Prostate gland (tissue), 2 donors: ENCODE measurements at places on chromosomes 4 and X. TPM values are rescaled to one million over a fixed set of nuclear protein-coding genes. Genes with fewer than 3 reads are reported as not detected.
A peak's percentile ranks its signal among the peaks of the same experiment; 100 is the strongest.

- peak; percentile 62 for DNase-seq
- H3K4me1 ChIP-seq, result no peaks in the 10 kb centered on the region
- H3K27ac ChIP-seq, result no peak overlapping the region
- H3K27me3 ChIP-seq, result no peaks in the 10 kb centered on the region
Measured at GRCh38 chrX:71128915-71129765, 10.7 kb downstream of the MED12 start.

GRCh38 chr4:95409750-95410149 lies 139.0 kb downstream of the UNC5C start:
- no peaks in the 10 kb centered on the region for H3K4me1 ChIP-seq
- H3K36me3 ChIP-seq, result no peaks in the 10 kb centered on the region
- H3K27me3 ChIP-seq, result no peaks in the 10 kb centered on the region
- no peak for DNase-seq

DNA sequence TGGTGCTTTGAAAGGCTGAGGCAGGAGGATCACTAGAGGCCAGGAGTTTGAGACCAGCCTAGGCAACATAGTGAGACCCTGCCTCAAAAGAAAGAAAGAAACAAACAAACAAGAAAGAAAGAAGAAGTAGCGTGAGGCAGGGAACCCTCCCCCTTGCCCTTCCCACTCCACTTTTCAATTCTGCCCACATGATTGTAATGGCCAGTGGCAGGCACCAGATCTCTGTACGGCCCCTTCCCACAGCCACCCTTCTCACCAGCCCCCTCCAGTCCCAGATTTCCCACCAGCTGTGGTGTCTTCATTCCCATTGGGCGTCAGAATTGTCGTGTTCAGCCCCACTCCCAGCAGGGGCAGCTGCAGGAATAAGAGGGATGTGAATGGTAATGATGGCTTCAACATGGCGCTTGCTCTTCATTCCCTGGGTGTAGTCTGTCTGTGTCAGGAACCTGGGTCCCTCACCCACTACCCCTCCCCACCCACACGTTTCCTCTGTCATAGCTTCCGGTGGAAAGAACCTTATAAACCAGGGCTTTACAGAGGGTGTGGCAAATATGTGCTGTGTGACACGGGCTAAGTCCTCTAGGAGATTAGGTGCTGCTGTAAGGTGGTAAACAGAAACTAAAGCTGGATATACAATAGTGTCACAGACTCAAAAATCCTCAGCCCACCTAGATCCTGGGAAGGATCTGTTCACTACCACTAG lies at the start of gene IL2RG:
Gene IL2RG, minus strand, starts transcription at position 437 of the 703 bp plus-strand sequence. Its CDS starts 38 bp downstream, at position 399.
- H3K4me1 ChIP-seq, result no peaks in the 10 kb centered on the region
- H3K27me3 ChIP-seq, result no peaks in the 10 kb centered on the region
- no peaks in the 10 kb centered on the region for H3K36me3 ChIP-seq
- DNase-seq, result no peak
- H3K27ac ChIP-seq, result no peak within 1 kb of the TSS
- no peak within 1 kb of the TSS for H3K4me3 ChIP-seq

GRCh38 chr4:120526033-120526432 lies 396.5 kb downstream of the PRDM5 start:
- DNase-seq, result no peak
- H3K27ac ChIP-seq, result no peak overlapping the region
- H3K4me3 ChIP-seq, result no peak overlapping the region
- peaks cover 4% of the 10 kb centered on the region for H3K27me3 ChIP-seq

The JAKMIP1 gene
- 22.4 TPM for total RNA-seq

The HTR2C gene
- total RNA-seq, result not detected

DNA sequence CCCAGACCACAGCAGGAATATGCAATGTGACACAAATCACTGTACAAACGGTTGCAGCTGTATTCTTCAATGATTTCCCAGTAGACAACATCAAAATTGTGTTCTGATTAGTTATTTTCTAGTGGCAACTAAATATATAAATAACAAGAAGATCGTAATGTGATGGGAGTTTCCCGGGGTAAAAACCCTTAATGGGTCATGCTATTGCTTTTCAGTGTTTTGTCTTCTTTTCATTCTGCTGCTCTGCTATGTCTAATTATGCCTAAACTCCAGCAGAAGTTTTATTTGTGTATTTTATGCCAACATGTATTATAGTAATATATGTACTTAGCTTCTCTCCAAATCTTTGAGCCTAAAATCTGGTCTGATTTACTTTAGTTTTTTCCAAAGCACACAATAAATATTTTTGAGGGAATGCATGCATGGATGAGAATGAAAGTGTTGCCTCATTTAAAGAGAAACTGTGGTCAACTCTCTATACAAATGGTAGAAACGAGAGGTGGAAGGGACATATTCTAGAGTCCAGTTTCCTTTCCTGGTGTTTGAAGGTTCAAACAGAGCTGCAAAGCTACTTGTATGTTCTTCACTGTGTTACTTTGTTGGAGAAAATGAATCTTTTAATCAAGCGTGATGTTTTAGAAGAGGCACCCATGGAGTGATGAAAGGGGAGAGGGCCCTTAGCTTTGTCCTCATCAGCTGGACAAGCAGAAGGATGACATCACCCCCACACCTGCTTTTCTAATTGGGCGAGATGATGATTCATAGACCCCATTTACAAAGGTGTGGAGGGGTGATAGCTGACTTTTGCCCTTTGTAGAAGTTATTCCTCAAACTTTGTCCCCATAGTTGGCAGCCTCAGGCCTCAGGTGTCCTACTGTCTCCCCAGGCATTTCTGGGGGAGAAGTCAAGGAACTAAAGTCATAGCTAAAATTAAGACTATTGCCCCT lies 129.7 kb downstream of the FRAS1 start:
- H3K27ac ChIP-seq, result no peak overlapping the region
- no peak overlapping the region for H3K4me3 ChIP-seq
- no peaks in the 10 kb centered on the region for H3K4me1 ChIP-seq

GRCh38 chrX:16838202-16839066 lies 31.7 kb downstream of the RBBP7 start:
- no peaks in the 10 kb centered on the region for H3K4me1 ChIP-seq
- H3K4me3 ChIP-seq, result no peak overlapping the region
- H3K27me3 ChIP-seq, result no peaks in the 10 kb centered on the region
- H3K27ac ChIP-seq, result no peak overlapping the region
- no peak for DNase-seq
